KBM-7 (cell line): ENCODE measurements at places on chromosomes 5 and 9.

DNA sequence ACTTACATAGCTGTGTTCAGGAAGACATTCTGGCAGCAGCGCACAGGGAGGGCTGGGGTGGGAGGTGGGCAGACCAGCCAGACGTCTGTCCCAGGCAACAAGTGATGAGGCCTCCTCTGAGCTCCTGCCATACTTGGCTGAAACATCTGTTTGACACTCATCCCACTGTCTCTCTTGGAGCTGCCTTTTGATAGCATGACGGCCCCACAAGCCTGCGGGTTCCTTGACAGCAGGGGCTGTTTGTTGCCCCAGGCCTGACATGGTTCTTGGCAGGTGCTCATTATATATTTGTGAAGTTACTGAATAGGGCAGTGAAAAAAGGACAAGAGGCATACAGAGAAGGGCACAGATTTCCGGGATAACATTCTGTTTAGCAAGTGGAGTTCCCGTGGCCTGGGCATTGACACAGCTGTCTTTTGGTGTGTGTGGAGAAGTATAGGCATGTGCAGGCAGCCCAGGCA, 22.2 kb upstream of the B4GALT1 start:
- DNase-seq: no peak

DNA sequence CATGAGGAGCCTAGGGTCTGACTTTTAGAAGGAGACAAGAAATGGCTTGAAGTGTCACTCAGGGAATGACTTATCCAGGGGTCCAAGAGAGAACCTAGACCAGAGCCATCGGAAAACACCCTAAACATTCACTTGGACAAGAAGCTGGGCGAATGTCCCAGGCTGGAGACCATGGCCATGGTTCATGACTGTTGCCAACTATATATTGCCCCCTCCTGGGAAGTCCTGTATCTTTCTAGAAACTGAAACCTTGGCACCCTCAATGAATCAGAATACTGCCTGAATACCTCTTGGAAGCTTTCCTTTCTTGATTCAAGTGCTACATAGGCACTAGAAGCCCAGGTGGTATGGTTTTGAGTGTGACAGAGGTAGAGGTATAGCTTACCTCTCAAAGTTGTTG, 29.9 kb downstream of the TRMO start:
- no peak for DNase-seq

- no peak for DNase-seq
Observed at GRCh38 chr9:110443866-110444220, 106.2 kb upstream of the TXNDC8 start.

DNA sequence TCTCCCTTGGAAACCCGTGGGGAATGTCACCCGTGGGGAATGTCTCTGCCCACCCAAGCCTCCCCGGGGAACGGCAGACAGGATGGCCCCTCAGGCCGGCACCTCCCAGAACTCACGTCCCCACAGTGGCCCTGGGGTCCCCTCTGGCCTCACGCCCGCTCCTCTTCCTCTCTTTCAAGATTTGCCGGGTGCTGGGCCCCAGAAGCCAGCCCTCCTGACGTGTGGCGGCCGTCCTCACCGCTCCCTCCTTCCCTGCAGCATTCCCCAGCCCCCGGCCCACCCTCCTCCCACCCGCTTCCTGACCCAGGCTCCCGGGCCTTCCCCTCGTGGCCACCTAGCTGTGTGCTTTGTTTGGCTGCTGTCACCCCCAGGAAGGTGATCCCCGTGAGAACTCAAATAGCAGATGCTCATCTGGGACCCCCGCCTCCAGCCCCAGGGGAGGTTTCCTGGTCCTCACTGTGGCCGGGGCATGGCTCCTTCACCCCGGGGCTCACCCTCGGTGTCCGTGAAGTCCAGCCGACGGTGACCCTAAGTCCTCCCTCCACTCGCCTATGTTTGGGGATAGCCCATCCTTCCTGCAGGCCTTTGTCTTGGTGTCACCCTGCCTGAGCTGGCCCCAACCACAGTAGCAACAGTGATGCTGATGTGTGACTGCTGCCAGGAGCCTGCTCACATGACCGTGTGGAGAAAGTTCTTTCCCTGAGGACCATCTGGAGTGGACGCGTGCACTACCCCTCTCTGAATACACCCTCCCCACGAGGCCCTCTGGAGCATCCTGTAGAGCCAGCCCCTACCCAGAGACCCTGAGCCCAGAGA, 163.3 kb upstream of the IER5L start:
- no peak for DNase-seq

GRCh38 chr9:133425049-133425632, 3.0 kb downstream of the ADAMTS13 start:
- no peak for DNase-seq

GRCh38 chr9:124439686-124440243, 10.5 kb upstream of the ADGRD2 start:
- DNase-seq: no peak

GRCh38 chr5:152701305-152701949, 296.3 kb upstream of the NMUR2 start:
- DNase-seq: no peak

DNA sequence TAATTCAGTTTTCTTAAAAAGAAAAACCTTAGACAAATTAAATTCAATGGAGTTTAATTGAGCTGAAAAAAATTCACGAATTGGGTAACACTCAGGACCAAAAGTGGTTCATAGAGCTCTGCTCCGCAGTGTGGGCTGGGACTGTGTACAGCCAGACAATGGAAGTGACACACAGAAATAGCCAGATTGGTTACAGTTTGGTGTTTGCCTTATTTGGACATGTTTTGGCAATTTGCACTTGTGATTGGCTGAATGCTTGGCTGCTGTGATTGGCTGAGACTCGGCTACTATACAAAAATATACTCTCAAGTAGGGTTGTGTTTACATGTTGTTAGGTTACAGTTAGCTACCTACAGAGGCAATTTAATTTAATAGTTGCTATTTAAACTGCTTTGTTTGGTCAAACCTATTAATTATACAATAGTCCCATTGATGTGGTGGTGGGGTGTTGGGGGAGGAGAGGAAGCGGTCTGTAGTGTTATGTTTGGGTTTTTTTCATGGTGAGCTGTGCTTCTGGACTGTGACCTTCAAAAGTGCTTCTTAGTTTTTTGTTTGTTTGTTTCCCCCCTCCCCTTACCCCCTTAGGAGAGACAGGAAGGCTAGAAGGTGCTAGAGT, 95.2 kb downstream of the CNTLN start:
- no peak for DNase-seq

- no peak for DNase-seq
Observed at GRCh38 chr5:148909040-148909439, 82.6 kb downstream of the ADRB2 start.

DNA sequence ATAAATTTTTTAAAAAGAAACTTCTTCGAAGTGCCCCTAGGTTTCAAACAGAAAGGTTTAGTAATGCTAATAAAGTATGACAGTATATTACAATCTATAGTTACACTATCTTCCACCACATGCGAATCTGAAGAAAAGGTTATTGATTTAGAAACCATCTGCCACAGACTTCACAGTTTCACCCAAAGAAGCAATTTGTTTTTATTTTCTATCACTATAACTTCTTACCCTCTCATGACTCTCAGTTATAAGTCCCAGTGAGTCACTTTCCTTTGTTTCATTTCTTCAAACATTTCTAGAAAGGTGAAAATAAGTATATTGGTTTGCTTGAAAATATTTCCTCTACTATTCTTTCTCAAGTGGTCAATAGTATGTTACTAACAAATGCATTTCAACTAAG, 93.6 kb downstream of the MCTP1 start:
- DNase-seq: no peak

DNA sequence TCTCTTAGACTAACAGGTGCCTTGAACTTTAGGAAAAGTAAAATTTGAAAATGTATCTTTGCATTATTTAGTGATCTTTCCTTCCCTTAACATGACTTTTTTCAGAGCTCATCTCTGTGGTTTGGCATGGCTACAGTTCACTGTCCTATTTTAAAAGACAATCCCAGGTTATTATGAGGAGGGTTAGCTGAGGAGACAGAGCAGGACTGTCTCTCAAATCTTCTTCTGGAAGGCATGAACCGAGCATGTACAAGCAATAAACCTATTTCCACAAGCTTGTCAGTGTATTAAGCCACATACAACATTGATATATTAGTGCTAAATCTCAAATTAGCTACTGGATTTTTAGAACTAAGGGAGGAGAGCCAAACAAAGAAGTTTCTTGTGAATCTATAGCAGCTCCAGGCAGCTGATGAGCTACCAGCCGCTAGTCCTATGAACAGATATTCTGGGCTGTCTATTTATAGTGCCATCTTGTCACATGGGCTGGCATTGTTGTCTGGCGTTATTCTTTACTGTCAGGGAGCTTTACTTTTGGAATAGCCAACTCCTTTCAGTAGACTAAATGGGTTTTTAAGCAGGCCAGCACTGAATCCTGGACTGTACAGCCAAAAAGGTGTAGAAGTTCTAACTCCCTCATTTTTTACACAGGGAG, 171.2 kb upstream of the ACTBL2 start:
- no peak for DNase-seq

GRCh38 chr5:100603141-100603540, 68.0 kb downstream of the FAM174A start:
- DNase-seq: no peak

GRCh38 chr9:2494562-2494961, 127.0 kb upstream of the VLDLR start:
- no peak for DNase-seq

GRCh38 chr5:170632266-170632984, 128.6 kb downstream of the KCNIP1 start:
- DNase-seq: no peak

DNA sequence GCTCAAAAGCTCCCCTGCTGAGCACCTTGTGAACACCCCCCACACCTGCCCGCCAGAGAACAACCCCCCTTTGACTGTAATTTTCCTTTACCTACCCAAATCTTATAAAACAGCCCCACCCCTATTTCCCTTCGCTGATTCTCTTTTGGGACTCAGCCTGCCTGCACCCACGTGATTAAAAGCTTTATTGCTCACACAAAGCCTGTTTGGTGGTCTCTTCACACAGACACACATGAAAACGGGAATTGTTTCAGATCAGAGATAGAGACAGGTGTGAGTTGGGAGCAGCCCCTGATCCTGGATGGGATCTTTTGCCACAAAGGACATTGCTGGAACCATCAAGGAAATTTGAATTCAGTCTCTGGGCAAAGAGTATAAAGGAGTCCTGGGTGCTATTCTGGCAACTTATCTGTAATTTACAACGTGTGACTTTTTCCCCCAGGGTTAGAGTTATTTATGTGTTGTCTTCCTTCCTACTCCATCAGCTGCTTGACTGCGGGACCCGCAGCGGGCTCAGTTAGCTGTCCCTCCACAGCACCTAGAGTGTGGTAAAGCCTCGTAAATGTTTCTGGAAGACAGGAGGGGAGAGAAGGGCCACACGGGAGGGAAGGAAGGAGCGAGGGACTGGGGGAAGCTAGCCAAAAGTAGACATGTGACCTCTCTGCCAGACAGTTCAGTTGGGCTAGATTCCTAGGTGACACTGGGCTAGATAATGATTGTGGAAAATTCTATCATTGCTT, 437.0 kb downstream of the ZNF608 start:
- no peak for DNase-seq

DNA sequence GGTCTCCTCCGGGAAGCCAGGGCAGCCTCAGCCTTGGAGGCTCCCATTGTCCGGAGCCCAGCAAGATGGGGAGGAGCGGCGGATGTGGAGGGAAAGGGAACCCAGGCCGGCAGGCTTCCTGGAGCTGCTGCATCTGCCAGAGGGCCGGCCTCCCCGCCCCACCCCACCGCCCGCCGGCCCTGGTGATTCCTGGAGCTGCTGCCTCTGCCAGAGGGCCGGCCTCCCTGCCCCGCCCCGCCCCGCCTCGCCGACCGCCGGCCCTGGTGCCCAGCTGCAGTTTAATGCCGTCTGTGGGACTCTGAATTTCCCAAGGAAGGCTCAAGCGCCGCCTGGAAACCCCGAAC, 31.6 kb downstream of the EXD3 start:
- no peak for DNase-seq

DNA sequence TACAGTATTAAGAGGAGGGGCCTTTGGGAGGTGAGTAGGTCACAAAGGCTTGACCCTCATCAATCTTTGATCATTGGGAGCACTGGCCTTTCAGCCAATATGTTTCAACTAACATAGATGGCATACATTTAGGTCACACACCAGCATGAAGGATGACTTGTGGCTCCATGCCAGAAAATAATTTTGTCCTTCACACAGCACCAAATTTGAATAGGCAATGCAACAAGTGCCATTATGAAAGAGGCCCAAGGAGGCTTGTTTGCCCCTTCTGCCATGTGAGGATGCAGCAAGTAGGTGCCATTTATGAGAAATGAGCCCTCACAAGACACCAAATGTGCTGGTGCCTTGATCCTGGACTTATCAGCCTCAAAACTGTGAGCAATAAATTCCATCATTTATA, 81.1 kb downstream of the JAKMIP2 start:
- no peak for DNase-seq

GRCh38 chr5:143573568-143574170, 170.2 kb upstream of the NR3C1 start:
- DNase-seq: no peak

DNA sequence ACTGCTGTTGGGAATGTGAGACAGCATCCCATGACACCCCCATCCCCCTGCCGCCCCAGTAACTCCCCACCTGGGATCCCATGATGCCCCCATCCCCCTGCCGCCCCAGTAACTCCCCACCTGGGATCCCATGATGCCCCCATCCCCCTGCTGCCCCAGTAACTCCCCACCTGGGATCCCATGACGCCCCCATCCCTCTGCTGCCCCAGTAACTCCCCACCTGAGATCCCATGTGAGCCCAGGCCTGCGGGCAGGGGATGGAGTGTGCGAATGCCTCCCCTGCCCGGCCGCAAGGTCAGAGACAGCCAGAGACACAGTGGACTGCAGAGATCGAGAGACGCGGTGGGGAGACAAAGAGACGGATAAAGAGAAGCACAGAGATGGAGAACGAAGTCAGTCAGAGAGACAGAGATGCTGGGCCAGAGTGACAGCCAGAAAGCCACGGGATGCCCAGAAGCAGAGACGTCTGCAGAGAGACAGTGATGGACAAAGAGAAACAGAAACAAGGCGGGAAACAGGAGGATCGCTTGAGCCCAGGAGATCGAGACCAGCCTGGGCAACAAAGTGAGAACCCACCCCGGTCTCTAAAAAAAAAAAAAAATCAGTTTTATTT, 992 bp downstream of the SH2D3C start:
- no peak for DNase-seq

GRCh38 chr9:108389056-108389455, 466.7 kb downstream of the ACTL7B start:
- DNase-seq: no peak

DNA sequence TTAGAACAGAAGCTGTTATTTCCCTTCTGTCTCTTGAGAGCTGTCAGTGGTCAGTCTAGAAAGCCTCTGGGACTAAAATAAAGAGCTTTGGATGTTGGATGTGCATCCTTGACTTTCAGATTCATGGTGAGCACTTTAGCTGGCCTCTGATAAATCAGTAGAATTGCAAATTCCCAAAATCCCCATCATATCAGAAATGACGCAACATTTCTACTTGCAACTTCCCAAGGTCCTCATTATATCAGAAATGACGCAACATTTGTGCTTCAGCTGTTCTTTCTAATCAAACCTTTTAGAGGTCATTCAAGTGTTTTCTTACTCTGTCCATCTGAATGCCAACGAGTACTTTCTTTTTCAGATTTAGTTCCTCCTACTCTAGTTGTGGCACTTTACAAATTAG, 167.3 kb upstream of the MOCS2 start:
- DNase-seq: no peak

GRCh38 chr9:122364783-122365150, 6.1 kb upstream of the PTGS1 start:
- DNase-seq: no peak

- DNase-seq: no peak
Observed at GRCh38 chr5:72141440-72142355, 34.4 kb downstream of the MAP1B start.
